ENCODE measurements at places on chromosomes 16 and 17. TPM values are rescaled to one million over a fixed set of nuclear protein-coding genes. Genes with fewer than 3 reads are reported as not detected.

Gene MYLK3
- polyA plus RNA-seq, result not detected

Gene TEDC2
- polyA plus RNA-seq, result 4.8 TPM

Gene IRX5
- 3.6 TPM for polyA plus RNA-seq

Gene VMO1
- 0.63 TPM for polyA plus RNA-seq

Gene DNASE1L2
- polyA plus RNA-seq, result 0.89 TPM

Gene KRT23
- 0.13 TPM for polyA plus RNA-seq

Gene SMG6
- polyA plus RNA-seq, result 18.7 TPM

Gene ACSM3
- polyA plus RNA-seq, result 0.60 TPM

Gene CHST5
- polyA plus RNA-seq, result not detected

Gene ETV4
- polyA plus RNA-seq, result 2.6 TPM

Gene MT4
- polyA plus RNA-seq, result not detected

Gene MT1E
- 352 TPM for polyA plus RNA-seq

Gene RPGRIP1L
- 17.6 TPM for polyA plus RNA-seq

Gene SP6
- polyA plus RNA-seq, result not detected

Gene CD300H
- not detected for polyA plus RNA-seq

Gene NACA2
- not detected for polyA plus RNA-seq

Gene GH2
- polyA plus RNA-seq, result not detected

Gene GRIN2C
- not detected for polyA plus RNA-seq

Gene CHRNE
- polyA plus RNA-seq, result 0.63 TPM

Gene HBA1
- not detected for polyA plus RNA-seq

Gene CDC27
- 106 TPM for polyA plus RNA-seq

Gene SHMT1
- 5.1 TPM for polyA plus RNA-seq

Gene ZCCHC14
- polyA plus RNA-seq, result 3.1 TPM

Gene TMIGD1
- polyA plus RNA-seq, result not detected

Gene CHST4
- not detected for polyA plus RNA-seq

Gene HOXB4
- 1.2 TPM for polyA plus RNA-seq

Gene KRTAP16-1
- polyA plus RNA-seq, result not detected
